Thoracic aorta endothelial cell (primary cell): ENCODE measurements at places on chromosomes 7 and 10. TPM values are rescaled to one million over a fixed set of nuclear protein-coding genes. Genes with fewer than 3 reads are reported as not detected.

Gene MOGAT3
- total RNA-seq: not detected in 2 replicates

Gene MBL2
- total RNA-seq: not detected in 2 replicates

Gene ADAM12
- 0.14 and 0.53 TPM in 2 replicates for total RNA-seq

Gene PPP1R3A
- total RNA-seq: not detected in 2 replicates

Gene INHBA
- total RNA-seq: 3.3 and 19.5 TPM in 2 replicates

Gene NXPH1
- total RNA-seq: not detected in 2 replicates
